ENCODE measurements at places on chromosomes 16 and 17.

DNA sequence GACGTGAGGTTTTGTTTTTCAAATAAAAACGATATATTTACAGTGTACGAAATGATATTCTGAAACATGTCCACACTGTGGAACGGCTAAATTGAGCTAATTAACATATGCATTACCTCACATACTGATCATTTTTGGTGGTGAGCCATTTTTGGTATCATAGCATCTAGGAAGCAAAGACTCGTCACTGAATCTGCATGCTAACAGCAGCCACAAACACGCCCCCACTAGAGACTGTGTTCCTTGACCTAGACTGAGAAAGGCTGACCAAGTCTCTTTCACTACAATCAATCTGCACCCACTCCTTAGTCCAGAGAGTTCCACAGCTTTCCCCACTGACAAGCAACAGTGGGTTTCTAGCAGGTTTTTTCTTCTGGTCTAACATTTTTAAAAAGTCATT, 29.5 kb downstream of the NPLOC4 start:
- no peak for DNase-seq
- H3K4me1 ChIP-seq = no peaks in the 10 kb centered on the region
- no peak overlapping the region for H3K4me3 ChIP-seq
- peaks cover 5% of the 10 kb centered on the region for H3K36me3 ChIP-seq
- no peak overlapping the region for H3K27ac ChIP-seq

DNA sequence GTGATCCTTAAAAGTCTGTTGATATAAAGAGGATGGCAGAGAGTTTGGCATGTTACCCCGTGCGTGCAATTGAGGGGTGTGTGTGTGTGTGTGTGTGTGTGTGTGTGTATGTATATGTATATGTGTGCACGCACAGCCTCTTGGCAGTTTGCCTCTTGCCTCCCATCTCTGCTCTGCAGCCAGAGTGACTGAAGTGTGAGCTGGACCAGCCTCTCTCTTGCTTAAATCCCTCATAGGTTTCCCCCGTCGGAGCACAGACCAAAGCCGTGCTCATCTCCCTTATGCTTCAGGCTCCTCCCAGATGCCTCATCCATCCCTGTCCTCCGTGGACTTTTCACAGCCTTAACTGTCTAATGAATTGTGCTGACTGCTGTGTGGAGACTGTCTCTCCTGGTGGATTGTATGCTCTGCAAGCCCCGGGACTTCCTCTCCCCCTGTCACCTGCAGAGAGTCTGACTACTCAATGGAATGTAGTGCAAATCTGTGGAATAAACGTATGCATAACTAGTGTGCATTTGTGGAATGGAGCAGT, 413.5 kb downstream of the CPPED1 start:
- H3K4me1 ChIP-seq = peaks cover 5% of the 10 kb centered on the region
- no peak overlapping the region for H3K4me3 ChIP-seq
- no peak overlapping the region for H3K27ac ChIP-seq
- H3K27me3 ChIP-seq = no peaks in the 10 kb centered on the region
- H3K36me3 ChIP-seq = peaks cover 3% of the 10 kb centered on the region

DNA sequence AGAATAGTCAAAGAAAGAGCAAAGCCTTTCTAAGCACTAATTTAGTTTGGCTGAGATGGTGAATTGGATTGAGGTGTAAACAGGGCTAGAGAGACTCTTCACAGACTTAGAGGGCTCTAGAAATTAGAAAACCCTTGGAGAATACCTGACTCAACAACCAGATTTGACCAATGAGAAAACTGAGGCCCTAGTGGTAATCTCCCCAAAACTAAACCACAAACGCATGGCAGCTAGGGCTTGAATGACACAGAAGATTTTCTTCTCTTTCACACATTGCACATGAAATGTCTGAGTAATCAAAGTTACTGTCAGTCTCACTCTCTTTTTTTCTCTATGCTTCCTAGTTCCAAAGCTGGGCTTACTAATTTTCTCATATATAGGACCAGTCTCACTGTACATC, 314.5 kb upstream of the KCNJ16 start:
- peaks cover 4% of the 10 kb centered on the region for H3K4me1 ChIP-seq
- no peak for DNase-seq
- no peak overlapping the region for H3K4me3 ChIP-seq
- H3K27ac ChIP-seq = no peak overlapping the region

DNA sequence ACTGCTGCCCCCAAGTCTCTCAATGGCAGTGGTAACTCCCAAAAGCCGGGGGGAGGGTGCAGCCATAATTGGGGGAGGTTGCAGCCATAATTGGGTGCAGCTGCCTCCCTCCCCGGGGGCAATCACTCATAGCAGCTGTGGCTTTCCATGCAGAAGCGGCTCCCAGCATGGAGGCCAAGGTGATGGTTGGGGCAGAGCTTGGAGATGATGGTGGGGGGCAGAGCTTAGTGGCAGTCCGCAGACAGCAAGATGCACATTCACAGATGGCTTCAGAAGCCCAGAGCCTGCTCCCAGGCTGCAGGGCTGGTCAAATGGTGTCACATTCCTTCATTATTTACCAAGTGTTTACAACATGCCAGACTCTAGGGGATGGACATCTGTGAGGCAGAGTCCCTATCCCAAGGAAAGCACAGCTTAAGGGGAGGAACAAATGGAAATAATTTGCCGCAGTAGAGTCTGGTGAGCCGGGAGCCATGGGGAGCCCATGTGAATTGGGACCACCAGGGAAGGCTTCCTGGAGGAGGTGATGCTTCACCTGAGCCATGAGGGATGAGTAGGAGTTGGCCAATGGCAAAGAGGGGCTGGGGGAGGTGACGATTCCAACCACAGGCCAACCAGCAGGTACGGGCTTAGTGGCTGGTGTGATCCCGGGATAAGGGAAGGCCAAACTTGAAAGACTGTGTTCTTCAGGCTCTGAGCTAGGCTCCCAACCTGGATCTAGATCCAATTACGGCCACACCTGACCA, 8.1 kb downstream of the DOC2B start:
- H3K27ac ChIP-seq = no peak overlapping the region
- no peaks in the 10 kb centered on the region for H3K4me1 ChIP-seq
- no peak overlapping the region for H3K4me3 ChIP-seq
- H3K36me3 ChIP-seq = no peaks in the 10 kb centered on the region

Data from kidney (tissue), 22 donors.